ENCODE measurements at places on chromosomes 13 and 19.

DNA sequence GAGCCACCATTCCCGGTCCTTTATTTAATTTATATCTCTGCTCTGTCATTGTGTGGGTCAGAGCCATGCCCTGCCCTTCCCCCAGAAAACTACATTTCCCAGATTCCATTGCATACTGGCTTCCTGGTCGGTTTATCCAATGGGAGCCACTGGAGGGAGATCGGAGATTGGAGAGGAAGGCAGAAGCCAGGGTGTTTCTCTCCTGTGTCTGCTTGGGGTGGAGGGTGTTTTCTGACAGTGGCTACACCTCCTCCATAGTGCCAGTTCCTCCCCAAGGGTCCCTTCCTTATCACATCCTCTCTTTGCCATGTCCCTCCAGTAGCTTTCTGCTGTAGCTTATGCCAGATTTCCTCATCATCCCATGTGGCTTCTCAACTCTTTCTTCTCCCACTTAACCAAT, 19.0 kb downstream of the OLFM2 start:
- no peaks in the 10 kb centered on the region for H3K36me3 ChIP-seq
- no peak for DNase-seq
- peaks cover 14% of the 10 kb centered on the region for H3K27me3 ChIP-seq
- peaks cover 9% of the 10 kb centered on the region for H3K4me1 ChIP-seq
- no peak overlapping the region for H3K27ac ChIP-seq
- no peak overlapping the region for H3K4me3 ChIP-seq

GRCh38 chr13:75425216-75426009, 56.6 kb downstream of the TBC1D4 start:
- H3K4me3 ChIP-seq = no peak overlapping the region
- H3K27ac ChIP-seq = no peak overlapping the region
- no peaks in the 10 kb centered on the region for H3K4me1 ChIP-seq
- no peaks in the 10 kb centered on the region for H3K36me3 ChIP-seq

GRCh38 chr19:4045597-4046361, 20.9 kb downstream of the ZBTB7A start:
- DNase-seq = no peak
- no peaks in the 10 kb centered on the region for H3K27me3 ChIP-seq
- H3K4me3 ChIP-seq = no peak overlapping the region

DNA sequence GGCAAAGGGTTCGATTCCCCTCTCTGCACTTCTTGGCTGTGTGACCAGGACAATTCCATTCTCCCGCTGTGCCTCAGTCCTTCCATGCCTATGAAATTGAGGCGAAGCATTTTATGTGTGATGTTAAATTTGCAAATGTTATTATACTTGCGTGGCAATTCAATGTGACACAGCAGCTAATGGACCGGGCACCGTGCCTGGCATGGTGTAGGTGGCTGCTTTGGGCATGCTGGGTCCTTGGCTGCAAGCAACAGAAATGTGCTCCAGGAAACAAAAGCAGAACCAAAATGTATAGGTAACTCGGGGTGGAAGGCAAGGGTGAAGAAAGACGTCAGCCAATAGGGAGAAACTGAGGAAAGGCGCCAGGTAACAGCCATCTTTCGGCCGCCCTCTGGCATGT, 37.1 kb downstream of the TINCR start:
- H3K36me3 ChIP-seq = peaks cover 3% of the 10 kb centered on the region
- no peaks in the 10 kb centered on the region for H3K4me1 ChIP-seq
- no peak for DNase-seq
- no peaks in the 10 kb centered on the region for H3K27me3 ChIP-seq
- H3K27ac ChIP-seq = no peak overlapping the region
- H3K4me3 ChIP-seq = no peak overlapping the region

DNA sequence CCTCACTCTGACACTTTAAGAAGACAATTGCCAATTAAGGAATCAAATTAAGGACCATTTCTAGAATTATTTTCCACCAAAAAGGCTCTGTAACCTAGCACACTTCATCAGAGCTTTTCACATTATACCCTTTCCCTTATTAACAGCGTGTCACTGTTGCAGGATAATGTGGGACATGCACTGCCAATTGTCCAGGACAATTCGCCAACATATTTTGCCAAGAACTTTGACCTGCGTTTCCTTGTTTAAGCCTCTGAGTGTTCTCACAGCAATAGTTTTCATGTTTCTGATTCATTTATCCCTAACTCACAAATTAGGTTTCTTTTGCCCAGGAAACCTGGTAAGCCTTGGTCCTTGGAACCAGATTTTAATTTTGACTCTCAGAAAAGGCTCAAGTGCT, 13.3 kb downstream of the COL4A1 start:
- DNase-seq = no peak
- H3K36me3 ChIP-seq = no peaks in the 10 kb centered on the region
- H3K4me1 ChIP-seq = peaks cover 3% of the 10 kb centered on the region
- no peak overlapping the region for H3K4me3 ChIP-seq
- H3K27ac ChIP-seq = no peak overlapping the region

- H3K27ac ChIP-seq = peak overlapping the region; percentile 1
- DNase-seq = no peak
- no peaks in the 10 kb centered on the region for H3K27me3 ChIP-seq
These were observed 24.4 kb downstream of the MYO1F start for GRCh38 chr19:8552810-8553209.

GRCh38 chr19:45883881-45884681, 1.9 kb downstream of the IRF2BP1 start:
- H3K27ac ChIP-seq = no peak overlapping the region
- peaks cover 15% of the 10 kb centered on the region for H3K4me1 ChIP-seq
- H3K4me3 ChIP-seq = peak overlapping the region; percentile 81

DNA sequence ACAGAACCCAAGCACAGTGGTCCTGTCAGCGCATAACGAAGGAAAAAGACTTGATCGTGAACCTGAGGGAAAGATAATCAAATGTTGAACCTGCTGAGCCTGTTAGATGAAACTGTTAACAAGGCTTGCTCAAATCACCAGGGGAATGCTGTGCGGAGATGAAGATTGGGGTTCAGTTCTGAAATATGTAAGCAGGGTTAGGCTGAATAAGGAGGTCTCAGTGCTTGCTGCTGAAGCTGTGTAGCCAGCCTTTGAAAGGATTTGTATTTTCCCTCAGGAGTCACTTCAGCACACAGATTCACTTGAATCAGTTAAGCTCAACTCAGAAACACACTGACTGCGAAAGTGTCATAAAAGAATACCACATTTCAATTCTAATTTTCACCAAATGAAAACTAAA, 793.5 kb downstream of the OLFM4 start:
- H3K4me1 ChIP-seq = no peaks in the 10 kb centered on the region
- no peak overlapping the region for H3K27ac ChIP-seq
- H3K4me3 ChIP-seq = no peak overlapping the region
- H3K36me3 ChIP-seq = no peaks in the 10 kb centered on the region
- H3K27me3 ChIP-seq = no peaks in the 10 kb centered on the region

- no peaks in the 10 kb centered on the region for H3K36me3 ChIP-seq
- H3K4me3 ChIP-seq = no peak overlapping the region
- DNase-seq = no peak
- H3K27ac ChIP-seq = no peak overlapping the region
- peaks cover 2% of the 10 kb centered on the region for H3K27me3 ChIP-seq
- H3K4me1 ChIP-seq = no peaks in the 10 kb centered on the region
These were observed 16.4 kb downstream of the TDRD12 start for GRCh38 chr19:32735936-32736335.

- peaks cover 23% of the 10 kb centered on the region for H3K4me1 ChIP-seq
- no peak overlapping the region for H3K4me3 ChIP-seq
- H3K36me3 ChIP-seq = peaks cover 54% of the 10 kb centered on the region
- H3K27me3 ChIP-seq = no peaks in the 10 kb centered on the region
- DNase-seq = no peak
These were observed 6.4 kb downstream of the TLE5 start for GRCh38 chr19:3055741-3056416.

- H3K36me3 ChIP-seq = peaks cover 67% of the 10 kb centered on the region
- no peak overlapping the region for H3K4me3 ChIP-seq
- no peaks in the 10 kb centered on the region for H3K4me1 ChIP-seq
- no peak for DNase-seq
- H3K27ac ChIP-seq = no peak overlapping the region
- no peaks in the 10 kb centered on the region for H3K27me3 ChIP-seq
These were observed 16.1 kb downstream of the ZNF562 start for GRCh38 chr19:9658769-9659168.

- no peak for DNase-seq
- H3K27ac ChIP-seq = no peak overlapping the region
- no peak overlapping the region for H3K4me3 ChIP-seq
- no peaks in the 10 kb centered on the region for H3K36me3 ChIP-seq
These were observed 138.8 kb upstream of the RNF113B start for GRCh38 chr13:98315902-98316301.

DNA sequence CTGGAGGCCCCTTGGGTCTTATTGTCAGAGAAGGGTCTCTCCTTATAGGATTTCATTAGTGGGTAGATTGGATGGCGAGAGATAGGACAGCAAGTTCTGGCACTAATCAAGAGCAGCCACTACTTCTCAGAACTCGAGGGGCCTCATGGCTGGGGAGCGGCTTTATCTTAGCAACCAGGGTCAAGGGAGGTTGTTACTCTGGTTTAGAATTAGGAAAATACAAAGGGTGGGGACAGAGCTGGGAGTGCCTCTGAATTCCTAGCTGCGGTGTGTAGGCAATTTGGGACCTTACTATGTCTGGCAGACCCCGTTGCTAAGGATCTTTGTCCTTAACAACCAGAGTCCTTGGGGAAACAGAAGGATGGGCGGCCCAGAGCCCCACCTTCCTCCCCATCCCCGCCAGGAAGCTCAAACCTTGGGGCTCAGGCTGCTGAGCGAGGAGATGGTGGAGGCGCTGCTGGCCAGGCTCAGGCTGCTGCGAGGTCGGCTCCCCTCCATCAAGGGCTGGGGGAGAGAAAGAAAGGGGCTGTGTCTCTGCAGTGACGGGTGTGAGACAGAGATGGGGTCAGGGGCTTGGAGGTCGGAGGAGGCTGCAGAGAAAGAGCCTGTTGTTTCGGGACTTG, 1.2 kb downstream of the PLEKHA4 start:
- H3K4me3 ChIP-seq = no peak overlapping the region
- H3K4me1 ChIP-seq = peaks cover 6% of the 10 kb centered on the region
- H3K27ac ChIP-seq = no peak overlapping the region

- no peaks in the 10 kb centered on the region for H3K27me3 ChIP-seq
- H3K4me1 ChIP-seq = no peaks in the 10 kb centered on the region
- DNase-seq = no peak
- H3K36me3 ChIP-seq = no peaks in the 10 kb centered on the region
- H3K4me3 ChIP-seq = no peak overlapping the region
- H3K27ac ChIP-seq = no peak overlapping the region
These were observed 82.6 kb downstream of the MAB21L1 start for GRCh38 chr13:35393886-35394285.

GRCh38 chr13:21124852-21125251, 51.5 kb downstream of the SKA3 start:
- no peak overlapping the region for H3K27ac ChIP-seq
- no peaks in the 10 kb centered on the region for H3K4me1 ChIP-seq
- H3K36me3 ChIP-seq = no peaks in the 10 kb centered on the region
- H3K27me3 ChIP-seq = peaks cover 2% of the 10 kb centered on the region
- H3K4me3 ChIP-seq = no peak overlapping the region

GRCh38 chr19:10550336-10550735, 6.6 kb downstream of the ATG4D start:
- DNase-seq = no peak
- H3K4me1 ChIP-seq = peaks cover 29% of the 10 kb centered on the region
- H3K4me3 ChIP-seq = no peak overlapping the region
- peaks cover 59% of the 10 kb centered on the region for H3K36me3 ChIP-seq
- peak overlapping the region; percentile 31 for H3K27ac ChIP-seq
- H3K27me3 ChIP-seq = no peaks in the 10 kb centered on the region

DNA sequence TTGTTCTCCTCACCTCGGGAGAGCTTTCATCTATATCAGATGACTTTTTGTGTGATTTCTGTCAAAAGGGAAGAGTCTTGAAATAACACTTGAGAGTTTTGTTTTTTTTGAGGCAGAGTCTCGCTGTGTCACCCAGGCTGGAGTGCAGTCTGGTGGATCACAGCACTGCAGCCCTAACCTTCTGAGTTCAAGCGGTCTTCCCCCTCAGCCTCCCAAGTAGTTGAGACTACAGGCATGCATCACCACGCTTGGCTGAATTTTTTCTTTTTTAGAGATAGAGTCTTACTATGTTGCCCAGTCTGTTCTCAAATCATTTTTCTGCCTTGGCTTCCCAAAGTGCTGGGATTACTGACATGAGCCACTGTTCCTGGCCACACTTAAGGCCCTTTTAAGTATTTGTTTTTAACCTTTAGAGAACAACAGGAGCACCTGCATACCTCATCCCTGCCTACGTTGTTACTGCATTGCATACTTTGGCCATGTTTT, 11.4 kb downstream of the NDFIP2 start:
- H3K36me3 ChIP-seq = peaks cover 38% of the 10 kb centered on the region
- H3K27me3 ChIP-seq = no peaks in the 10 kb centered on the region
- peak; percentile 62 for DNase-seq
- H3K4me1 ChIP-seq = peaks cover 84% of the 10 kb centered on the region

DNA sequence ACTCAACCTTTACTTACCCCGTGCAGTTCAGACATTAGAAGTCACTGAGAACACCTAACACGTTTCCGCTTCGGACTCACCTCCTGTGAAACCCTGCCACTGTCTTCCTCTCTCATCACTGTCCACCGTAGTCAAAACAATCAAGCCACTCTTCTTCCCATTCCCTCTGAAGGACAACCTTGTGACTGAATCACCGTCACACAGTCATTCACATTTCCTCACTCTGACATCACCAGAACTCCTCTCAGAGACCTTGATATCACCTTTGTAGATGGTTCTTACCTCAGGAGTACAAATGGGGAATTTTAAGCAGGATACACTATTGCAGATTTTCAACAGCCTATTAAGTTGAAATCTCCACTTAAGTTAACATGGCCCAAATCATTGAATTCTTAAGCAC, 1.3 kb upstream of the KBTBD6 start:
- peak overlapping the region; percentile 22 for H3K27ac ChIP-seq
- no peaks in the 10 kb centered on the region for H3K27me3 ChIP-seq

GRCh38 chr13:107070792-107071191, 502.9 kb upstream of the ARGLU1 start:
- no peaks in the 10 kb centered on the region for H3K4me1 ChIP-seq
- no peak overlapping the region for H3K27ac ChIP-seq
- H3K4me3 ChIP-seq = no peak overlapping the region
- H3K27me3 ChIP-seq = no peaks in the 10 kb centered on the region
- no peak for DNase-seq

DNA sequence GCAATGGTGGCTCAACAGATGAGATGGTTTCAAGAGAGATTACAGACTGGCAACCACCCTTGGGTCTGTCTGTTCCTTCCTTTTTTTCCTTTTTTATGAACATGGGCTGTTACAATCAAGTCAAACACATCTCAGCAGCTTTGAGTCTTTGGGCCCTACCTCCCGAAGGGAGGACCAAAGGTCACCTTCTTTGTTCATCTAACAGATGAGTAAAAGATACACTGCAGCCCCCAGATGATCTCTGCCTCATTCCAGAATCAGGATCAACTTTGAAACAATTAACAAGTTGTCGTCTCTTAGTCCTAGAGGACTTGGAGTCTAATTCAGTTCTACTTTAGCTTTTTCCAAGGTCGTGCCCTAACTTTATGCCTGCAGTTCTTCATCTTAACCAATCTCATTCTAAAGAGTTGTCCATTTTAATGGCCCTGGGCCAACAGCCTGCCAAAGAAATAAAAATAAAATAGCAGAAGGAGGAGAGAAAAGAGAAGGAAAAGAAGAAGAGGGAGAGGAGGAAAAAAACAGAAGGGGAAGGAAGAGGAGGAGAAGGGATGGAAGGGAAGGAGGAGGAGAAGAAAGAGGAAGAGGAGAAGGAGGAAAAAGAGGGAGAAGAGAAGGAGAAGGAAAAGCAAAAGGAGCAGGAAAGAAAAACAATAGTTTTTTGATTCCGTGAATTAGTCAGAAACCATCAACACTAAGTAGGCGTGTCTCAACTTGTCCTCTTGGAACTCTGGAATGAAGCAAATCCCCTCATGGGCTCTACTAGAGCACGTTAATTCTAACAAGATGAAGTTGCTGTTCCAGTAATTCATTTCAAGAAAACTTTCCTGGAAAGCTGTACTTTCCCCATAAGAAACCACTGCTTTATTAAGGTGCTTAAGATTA, 281.2 kb downstream of the FOXO1 start:
- H3K27ac ChIP-seq = no peak overlapping the region
- no peaks in the 10 kb centered on the region for H3K27me3 ChIP-seq
- H3K4me3 ChIP-seq = no peak overlapping the region
- H3K36me3 ChIP-seq = peaks cover 7% of the 10 kb centered on the region
- H3K4me1 ChIP-seq = peaks cover 33% of the 10 kb centered on the region
- no peak for DNase-seq
